ENCODE measurements at places on chromosomes 3 and 15.

GRCh38 chr3:177948716-177949425 lies 587.4 kb upstream of the KCNMB2 start:
- DNase-seq, result no peak

DNA sequence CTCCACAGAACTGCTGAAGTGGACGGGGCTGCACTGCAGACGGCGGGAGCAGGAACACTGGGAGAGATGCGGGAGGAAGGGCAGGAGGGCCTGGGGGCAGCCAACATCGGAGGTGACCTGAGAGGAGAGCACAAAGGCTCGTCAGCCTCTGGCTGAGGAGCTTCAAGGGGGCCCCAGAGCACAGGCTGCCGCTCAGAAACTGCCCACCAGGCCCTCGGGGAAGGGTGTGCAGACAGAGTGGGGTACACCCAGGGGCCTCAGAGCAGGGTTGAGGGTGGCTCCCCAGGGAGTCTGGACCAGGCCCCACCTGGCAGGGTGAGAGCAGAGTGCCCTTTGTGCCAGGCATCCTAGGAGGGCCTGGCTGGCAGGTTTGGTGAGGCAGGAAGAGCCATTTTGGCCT lies 14.7 kb upstream of the RHO start:
- DNase-seq, result no peak

GRCh38 chr15:98682992-98683701 lies 34.8 kb downstream of the IGF1R start:
- DNase-seq, result no peak

GRCh38 chr3:86914670-86915069 lies 76.3 kb downstream of the VGLL3 start:
- no peak for DNase-seq

DNA sequence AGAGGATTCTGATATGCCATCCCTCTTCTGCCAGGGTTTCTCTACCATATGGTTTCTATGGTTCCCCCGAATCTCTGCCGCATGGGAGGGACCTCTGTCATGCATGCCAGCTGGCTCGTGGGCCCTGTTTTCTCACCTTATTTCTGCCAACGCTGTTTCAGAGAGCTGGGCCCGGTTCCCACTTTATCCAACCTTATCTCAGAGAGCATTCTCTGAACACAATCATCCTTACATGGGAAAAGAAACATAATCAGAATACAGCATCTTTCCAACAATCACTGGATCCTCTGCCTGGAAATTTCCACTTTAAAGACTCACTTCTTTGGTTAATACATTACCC lies 234.5 kb upstream of the ZBTB20 start:
- no peak for DNase-seq

DNA sequence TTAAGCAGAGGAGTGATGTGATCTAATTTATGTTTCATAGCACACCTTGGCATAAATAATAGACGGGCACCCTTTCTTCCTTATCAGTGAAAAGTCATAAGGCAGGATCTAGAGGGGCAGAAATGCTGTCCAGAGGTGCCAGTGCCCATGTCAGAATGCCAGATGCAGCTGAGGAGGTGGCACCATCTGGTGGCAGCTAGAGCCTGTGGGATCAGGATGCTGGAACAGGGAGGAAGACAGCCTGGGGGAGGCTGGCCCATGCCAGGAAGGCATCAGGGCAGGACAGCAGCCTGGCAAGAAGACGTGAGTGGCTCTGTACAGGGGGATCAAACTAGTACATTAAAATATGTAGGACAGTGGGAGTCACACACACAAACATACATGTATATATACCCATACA lies 16.5 kb downstream of the MYH15 start:
- no peak for DNase-seq
